Stimulated activated CD4-positive, alpha-beta T cell treated with anti-CD3 and anti-CD28 coated beads, TNF-alpha, amount 100 ng/mL, for 48 hours (primary cell): ENCODE measurements at places on chromosomes 5 and 9.

GRCh38 chr9:95366731-95367325, 49.3 kb upstream of the FANCC start:
- DNase-seq = no peak

DNA sequence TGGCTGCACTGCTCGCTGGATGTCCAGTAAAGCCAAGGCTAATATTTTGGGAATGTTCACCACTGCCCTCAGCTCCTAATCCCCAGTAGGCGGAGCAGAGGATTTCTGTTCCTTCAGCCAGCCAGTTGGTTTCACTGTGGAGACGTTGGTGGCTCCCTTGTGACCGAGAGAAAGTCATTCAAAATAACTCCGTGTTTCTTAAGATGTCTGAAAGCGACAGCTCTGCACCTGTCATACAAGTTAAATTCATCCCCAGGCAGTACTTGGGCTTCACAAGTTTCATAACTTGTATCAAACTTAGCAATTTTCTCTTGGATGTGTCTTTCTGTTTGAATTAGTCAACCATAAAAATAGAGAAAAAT, 382 bp upstream of the CDKN2B start:
- no peak for DNase-seq

DNA sequence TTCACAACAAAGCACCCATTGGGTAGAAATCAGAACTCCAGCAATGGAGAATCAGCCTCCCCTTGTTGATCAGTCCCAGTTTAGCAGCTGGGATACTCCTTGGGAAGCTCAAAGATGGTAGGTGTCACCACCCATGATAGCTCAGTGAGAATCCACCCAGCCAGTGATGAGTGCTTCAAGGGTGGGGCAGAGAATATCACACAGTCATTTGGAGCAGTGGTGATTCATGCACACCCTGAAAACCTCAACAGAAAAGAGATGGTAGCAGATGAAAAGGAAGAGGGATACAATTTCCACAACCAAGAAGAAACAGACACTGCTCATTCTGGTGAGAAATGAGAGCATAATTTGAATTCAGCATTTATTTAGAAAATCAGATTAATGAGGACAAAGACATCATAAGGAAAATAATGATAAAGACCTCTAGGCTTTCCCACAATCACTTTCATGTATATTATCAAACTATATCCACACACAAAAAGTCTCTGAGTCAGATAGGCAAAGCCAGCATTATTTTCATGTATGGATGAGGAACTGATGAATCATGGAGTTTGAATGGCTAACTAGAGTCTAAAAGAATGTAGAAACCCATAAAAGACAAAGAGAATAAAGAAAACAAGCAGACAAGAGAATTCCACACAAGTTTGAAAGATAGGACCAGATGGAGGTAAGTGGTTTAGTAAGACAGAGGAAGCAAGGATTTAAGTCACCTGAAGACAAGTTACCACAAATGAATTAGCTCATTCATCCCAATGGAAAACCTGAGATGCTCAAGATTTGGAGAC, 82.9 kb downstream of the FEM1C start:
- DNase-seq = peak; percentile 31

- no peak for DNase-seq
These were observed 254.2 kb downstream of the SAXO1 start for GRCh38 chr9:18778846-18779245.

GRCh38 chr5:72063219-72063819, 44.0 kb upstream of the MAP1B start:
- DNase-seq = no peak

DNA sequence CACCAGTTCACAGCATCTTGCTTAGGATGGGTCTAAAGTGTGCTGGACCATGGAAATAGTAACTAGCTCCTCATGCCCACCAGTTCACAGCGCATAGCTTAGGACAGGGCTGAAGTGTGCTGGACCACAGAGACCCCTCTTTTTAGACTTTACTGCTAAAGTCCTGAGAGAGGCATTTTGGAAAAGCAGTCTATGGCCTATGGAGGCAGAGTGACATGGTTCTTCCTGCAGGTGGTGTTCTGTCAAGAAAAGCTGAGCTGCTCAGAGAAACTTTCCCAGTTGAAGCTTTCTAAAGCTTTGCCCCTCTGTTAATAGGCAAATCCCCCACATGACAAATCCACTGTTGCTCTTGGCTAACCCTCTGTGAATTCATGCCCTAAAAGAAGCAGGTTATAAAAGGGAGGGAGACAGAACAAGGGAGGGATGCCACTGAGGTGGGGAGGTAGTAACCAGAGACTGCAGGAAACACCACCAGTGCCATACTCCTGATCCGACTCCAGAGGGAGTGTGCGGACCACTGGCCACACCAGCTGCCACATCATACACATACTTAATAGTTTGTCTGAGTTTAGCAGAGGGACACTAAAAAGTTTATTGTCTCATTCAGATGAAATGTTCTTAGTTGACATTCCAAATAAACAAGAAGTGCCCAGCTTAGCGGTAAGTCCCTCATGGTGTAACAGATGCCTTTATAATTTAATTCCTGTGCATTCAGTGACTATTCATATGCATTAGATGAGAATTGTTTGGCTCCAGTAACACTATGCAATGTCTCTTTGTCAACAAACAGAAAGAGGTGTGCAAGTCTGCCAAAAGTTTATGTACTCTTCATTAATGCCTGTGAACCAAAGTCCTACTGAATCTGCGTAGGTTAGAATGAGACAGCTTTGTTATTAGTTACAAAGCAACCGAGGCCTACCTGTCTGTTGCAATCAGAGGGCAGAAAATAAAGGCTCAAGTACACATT, 236.2 kb upstream of the NFIL3 start:
- no peak for DNase-seq

GRCh38 chr5:37552770-37553719, 173.9 kb downstream of the WDR70 start:
- DNase-seq = no peak

GRCh38 chr9:120619751-120620655, 40.0 kb upstream of the CDK5RAP2 start:
- peak; percentile 44 for DNase-seq

GRCh38 chr5:121863753-121864285, 12.1 kb downstream of the FTMT start:
- DNase-seq = no peak
